Urinary bladder (tissue), 4 donors: ENCODE measurements at places on chromosomes 4 and X. TPM values are rescaled to one million over a fixed set of nuclear protein-coding genes. Genes with fewer than 3 reads are reported as not detected.

The DUX4 gene
- total RNA-seq: not detected

- no peak for DNase-seq
These were observed 68.3 kb downstream of the CRMP1 start for GRCh38 chr4:5824635-5825034.

DNA sequence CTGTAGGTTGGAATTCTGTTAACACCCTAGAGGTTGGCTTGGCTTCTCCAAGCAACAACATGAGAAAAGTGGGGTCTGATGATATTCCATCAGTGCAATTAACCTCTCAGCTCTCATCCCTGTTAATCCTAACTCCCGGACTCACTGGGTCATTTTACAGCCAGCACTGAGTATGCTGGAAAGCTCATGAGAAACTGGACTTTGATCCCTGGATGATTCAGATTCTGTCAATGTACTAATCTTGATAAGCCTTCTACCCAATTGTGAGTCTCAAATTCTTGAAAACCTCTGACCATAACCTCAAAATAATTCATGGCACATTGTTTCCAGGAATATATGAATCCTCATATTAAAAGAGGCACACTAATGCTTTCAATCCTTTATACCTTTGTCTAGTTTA lies 244.3 kb upstream of the DCAF8L1 start:
- DNase-seq: no peak

The EPHA5 gene
- total RNA-seq: 4.1 TPM

DNA sequence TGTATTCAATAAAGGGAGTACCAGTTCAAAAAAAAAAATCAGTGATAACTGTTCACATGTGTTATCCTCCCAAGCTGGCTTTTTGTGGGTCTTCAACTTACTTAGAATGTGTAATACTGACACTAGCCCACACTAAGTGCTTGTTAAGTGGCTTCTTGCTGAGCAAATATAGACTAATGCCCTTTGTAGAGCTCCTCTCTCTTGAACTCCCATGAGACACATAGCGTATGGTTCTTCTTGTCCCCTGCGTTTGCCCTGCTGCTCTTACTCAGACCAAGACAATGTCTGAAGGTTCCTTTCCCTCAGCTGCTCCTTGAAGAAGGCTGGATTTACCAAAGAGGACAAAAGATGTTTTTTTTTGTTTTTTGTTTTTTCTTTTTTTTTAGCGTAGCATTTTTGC lies 110.9 kb downstream of the FRAS1 start:
- no peak for DNase-seq

- DNase-seq: no peak
These were observed 108.0 kb downstream of the ANAPC4 start for GRCh38 chr4:25485104-25485503.

DNA sequence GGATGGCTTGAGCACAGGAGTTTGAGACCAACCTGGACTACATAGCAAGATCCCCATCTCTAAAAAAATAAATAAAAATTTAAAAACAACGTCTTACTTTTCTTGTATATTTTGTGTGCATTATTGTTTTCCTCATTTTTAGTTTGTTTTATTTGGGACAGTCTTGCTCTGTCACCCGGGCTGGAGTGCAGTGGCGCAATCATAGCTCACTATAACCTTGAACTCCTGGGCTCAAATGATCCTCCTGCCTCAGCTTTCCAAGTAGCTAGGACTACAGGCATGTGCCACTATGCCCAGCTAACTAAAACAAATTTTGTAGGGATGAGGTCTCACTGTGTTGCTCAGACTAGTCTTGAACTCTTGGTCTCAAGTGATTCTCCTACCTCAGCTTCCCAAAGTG lies 9.5 kb upstream of the SMIM14 start:
- DNase-seq: no peak

The XAGE1A gene
- total RNA-seq: not detected

- DNase-seq: no peak
These were observed 133.5 kb downstream of the COL4A5 start for GRCh38 chrX:108573136-108573535.

The HSFX2 gene
- total RNA-seq: 0.95 TPM

The RAB40AL gene
- 0.79 TPM for total RNA-seq

DNA sequence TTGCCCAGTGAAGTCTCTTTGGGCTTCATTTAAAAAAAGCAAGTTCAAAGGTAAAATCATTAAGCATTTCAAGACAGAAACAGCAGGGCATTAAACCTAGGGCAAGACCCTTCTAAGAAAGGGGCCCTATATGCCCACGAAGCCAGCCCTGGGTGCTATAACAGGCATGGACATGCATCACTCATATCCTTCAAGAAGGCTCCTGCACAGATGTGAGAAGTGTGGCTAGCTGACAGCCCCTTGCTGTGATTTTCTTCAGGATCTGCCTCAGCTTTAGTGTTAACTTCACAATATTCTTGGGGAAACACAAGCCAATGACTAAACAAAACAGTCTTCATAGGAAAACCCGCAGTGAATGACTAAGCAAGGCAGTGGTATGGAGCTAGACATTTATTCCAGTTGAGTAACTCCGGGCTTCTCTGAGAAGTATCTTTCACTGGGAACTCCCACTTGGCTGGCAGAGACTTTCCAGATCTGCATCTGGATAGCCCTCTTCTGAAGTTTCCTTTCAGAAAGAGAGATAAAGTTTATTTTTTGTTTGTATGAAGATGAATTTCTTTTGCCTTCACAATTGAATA lies 11.9 kb upstream of the MAOA start:
- no peak for DNase-seq

- DNase-seq: no peak
These were observed 11.1 kb upstream of the NAT8L start for GRCh38 chr4:2047781-2048581.

GRCh38 chr4:82248903-82249632 lies 124.7 kb downstream of the HNRNPD start:
- DNase-seq: no peak

The SHROOM2 gene
- 5.8 TPM for total RNA-seq

GRCh38 chr4:27084685-27085361 lies 224.2 kb downstream of the STIM2 start:
- no peak for DNase-seq

GRCh38 chr4:129254526-129254925 lies 158.6 kb downstream of the C4orf33 start:
- no peak for DNase-seq

The SPATA18 gene
- total RNA-seq: 4.0 TPM

DNA sequence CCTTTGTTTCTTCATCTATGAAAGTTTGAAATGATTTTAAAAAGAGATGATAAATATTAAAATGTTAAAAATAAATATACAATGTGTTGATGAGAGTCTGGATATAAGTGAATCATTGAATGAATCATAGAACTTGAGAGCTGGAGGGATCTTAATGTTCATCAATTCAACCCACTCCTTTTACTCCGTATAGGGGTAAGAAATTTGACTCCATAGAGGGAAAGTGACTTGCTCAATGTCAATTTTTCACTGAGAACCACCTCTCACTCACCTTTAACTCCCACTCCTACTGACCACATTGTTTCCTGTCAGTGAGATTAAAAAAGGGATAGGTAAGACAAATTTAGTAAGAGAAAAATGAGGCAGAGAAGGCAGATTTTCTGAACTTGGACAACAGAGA lies 557.2 kb upstream of the GRIA3 start:
- no peak for DNase-seq

GRCh38 chr4:150960818-150961217 lies 54.3 kb downstream of the LRBA start:
- DNase-seq: no peak

DNA sequence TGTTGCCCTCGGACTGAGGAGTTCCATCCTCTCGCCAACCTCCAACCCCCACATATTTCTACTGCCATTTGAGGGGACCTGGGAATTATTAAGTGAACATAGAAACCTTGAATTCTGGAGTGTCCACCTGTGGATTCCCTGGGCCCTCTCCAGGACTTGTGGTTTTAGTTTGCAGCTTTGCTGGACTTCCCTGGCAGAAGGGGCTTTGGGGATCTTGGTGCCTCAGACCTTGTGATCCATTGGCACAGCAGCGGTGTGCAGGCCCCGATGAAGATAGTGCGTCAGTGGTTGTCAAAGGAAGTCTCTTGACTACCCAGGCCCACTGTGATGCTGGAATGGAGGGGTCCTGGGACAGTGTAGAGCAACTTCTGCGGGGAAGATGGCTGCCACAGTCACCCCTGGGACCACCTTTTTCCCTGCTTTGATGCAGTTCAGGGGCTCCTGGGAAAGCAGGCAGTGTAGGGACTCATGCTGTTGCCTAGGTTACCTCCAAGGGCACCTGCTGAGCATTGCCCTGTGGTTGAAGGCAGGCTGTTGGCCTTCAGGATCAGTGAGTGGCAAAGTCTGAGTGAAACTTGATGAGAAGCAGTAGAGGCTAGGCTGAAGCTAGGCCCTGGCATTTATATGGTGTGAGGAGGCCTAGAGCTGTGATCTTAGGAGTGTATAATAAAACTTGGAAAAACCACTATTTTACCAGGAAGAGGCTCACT lies 2.2 kb downstream of the SLC16A2 start:
- DNase-seq: no peak

- no peak for DNase-seq
These were observed 672.2 kb upstream of the AMOT start for GRCh38 chrX:113512700-113513395.

- no peak for DNase-seq
These were observed 18.9 kb downstream of the KIT start for GRCh38 chr4:54676658-54677057.

DNA sequence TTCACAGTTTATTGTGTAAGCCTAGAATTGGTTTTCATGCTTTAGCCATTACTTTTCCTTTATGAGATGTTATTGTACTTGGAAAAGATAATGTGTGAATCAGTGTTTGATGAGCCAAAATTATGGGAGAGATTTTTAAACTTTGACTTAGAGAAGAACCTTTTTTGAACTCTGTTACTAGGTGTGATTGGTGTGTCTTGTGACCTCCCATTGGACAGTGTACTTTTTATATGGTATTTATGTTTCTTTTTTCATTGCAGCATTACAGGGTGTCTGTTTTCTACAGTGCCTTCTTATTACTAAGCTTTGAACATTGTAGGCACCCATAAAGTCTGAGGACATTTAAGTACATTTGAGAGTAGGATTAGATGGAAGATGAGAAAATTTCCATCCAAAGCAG lies 91.1 kb downstream of the SLC4A4 start:
- DNase-seq: no peak

GRCh38 chr4:41509451-41509866 lies 28.5 kb upstream of the LIMCH1 start:
- no peak for DNase-seq

The NDST4 gene
- total RNA-seq: 1.0 TPM

The PRICKLE3 gene
- 4.7 TPM for total RNA-seq

The CNGA1 gene
- total RNA-seq: 8.2 TPM

DNA sequence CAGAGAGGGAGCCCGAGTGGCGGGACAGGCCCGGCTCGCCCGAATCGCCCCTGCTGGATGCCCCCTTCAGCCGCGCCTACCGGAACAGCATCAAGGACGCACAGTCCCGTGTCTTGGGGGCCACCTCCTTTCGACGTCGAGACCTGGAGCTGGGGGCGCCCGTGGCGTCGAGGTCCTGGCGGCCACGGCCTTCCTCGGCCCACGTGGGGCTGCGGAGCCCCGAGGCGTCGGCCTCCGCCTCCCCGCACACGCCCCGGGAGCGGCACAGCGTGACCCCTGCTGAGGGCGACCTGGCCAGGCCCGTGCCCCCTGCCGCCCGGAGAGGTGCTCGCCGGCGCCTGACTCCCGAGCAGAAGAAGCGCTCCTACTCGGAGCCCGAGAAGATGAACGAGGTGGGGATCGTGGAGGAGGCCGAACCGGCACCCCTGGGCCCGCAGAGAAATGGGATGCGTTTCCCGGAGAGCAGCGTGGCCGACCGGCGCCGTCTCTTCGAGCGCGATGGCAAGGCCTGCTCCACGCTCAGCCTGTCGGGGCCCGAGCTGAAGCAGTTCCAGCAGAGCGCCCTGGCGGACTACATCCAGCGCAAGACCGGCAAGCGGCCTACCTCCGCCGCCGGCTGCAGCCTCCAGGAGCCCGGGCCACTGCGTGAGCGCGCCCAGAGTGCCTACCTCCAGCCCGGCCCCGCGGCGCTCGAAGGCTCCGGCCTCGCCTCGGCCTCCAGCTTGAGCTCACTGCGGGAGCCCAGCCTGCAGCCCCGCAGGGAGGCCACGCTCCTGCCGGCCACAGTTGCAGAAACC lies 156.9 kb downstream of the SOWAHB start:
- no peak for DNase-seq

DNA sequence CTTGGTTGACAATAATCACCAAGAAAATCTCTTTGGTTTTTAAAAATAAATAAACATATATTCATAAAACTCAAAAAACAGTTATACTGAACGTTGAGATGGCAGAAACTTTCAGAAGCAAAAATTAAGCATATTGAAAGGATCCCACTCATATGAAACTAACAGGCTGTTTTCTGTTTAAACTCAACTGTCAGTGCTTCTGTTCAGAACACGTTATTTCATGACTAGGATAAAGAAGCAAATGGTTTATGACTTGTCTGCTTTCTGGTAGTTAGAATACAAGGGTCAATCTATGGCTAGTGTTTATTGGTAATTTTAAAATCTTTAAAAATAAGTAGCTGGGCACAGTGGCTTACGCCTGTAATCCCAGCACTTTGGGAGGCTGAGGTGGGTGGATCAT lies 4.1 kb downstream of the GPR82 start:
- no peak for DNase-seq
